Left renal cortex interstitium (tissue), 4 donors: ENCODE measurements at places on chromosomes 16 and 17.

DNA sequence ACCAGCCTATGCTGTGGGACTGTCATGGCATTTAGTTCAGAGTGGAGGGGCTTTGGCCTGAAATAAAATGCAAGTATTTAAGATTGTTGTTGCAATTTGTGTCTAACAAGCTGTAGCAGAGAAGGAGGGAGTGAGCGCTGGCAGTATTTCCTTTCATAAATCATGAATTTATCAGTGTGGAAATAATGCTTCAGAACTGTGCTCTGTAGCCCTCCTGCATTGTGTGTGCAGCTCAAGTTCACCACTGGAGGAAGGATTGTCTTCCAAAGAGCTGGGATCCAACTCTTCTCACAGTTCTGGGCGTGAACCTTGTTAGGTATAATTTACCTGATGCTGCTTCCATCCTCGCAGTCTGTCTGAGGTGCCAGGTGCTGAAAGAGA is 15.1 kb downstream of the SNX11 start:
- DNase-seq, result no peak

DNA sequence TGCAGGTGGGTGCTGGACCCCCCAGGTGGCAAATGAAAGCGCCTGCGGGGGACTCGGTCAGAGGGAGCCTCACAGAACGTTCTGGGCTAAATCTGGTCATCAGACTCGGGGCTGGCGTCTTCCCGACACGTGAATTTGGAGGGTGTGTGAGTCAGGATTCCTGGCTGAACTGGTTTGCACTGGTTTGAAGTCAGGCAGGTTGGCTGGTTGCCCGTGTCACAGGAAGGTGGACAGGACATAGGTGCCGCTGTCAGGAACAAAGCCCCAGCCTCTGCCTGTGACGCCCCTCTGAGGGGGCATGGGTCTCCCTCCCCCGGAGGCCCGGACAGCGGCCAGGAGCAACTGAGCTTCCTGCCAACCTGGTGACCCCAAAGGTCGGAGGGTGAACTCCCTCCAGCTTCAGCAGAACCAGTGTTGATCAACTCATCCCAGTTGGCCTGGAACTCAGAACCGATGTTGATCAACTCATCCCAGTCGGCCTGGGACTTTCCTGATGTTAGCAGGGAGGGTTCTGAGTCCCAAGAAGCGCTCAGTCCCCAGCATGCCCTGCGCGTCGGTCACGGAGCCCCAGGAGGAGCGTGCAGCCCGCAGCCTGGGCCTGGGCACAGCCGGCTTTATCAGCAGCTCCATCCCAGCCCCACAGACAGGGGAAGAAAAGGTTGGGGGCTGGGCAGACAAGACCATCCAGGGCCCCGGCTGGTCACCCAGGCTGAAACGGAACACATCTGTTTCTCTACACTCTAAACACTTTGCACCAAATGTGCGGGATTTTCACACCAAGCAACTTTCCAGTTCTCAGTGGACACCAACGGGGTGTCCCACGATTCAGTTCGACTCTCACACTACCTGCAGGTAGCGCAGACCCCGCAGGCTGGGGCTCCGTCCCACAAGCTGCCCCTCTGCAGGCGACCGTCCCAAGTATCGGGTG is 14.4 kb upstream of the METRNL start:
- no peak for DNase-seq

DNA sequence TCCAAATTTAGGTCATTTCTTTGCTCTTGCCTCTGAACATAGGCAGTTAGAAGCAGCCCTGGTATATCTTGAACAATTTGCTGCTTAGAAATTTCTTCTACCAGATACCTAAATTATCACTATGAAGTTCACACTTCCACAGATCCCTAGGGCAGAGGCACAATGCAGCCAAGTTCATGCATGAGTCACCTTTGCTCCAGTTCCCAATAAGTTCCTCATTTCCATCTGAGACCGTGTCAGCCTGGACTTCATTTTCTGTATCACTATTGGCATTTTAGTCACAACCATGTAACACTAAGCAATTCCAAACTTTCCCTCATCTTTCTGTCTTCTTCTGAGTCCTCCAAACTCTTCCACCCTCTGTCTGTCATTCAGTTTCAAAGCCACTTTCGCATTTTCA is 45.0 kb downstream of the KCNJ16 start:
- DNase-seq, result no peak

DNA sequence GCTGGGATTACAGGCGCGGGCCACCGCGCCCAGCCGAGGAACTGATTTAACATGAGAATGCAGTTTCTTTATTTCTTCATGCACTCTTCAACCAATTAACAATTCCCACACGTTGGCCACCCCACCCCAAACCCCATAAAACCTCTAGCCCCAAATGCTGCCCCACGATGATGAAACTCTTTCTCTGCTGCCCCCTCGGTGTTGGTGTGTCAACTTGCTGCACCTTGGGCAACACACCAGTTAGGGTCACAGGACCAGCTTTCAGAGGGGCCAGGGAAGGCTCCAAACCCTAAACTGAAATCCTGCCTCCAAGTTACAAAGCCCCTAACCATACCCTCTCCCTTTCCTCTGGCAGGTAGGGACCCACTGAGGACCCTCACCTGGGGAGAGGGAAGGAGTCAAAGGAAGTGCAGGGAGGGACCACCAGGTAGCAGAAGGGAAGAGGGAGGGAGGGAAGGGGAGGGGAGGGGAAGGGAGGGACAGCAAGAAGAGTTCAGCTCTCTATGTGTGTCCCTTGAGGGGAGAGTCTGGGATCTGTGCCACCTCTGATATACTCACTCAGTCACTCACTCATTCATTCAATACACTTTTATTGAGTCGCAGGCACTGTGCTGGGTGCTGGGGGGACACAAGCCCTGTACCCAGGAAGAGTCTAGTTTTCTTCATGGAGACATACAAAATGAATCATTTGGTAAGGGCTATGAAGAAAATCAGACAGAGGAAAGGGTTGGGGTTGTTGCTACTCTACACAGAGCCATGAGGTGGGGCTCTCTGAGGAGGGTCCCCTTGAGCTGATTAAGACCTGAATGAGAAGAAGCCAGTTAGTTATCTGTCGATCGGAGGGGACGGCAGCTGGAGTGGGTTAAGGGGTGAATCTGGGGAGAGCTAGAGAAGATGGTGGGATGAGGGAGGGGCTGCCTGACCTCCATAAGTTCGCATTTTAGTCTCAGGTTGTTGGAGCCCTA is 3.9 kb downstream of the PLXDC1 start:
- no peak for DNase-seq

DNA sequence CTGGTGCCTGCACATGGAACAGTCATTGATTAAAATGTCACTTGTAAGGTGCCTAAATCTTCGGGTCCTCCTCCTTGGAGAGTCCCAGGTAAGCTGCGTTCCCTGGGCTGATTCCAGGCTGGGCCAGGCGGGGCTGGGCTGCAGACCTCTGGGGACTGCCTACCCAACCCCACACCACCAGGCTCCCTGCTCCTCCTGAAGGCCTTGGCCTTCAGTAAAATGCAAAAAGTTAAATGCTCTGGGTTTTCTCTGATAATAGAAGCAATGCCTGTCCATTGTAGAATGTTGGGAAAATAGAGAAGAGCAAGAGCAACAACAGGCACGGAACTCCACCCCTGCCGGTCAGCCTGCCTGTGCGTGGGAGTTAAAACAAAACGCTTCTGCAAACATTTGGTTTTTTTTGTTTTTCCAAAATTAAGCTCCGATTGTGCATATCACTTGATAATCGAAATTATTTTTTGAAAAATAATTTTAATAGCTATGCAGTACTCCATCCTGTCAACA is 363.9 kb downstream of the SEC14L1 start:
- no peak for DNase-seq

- DNase-seq, result no peak
Observed at GRCh38 chr16:9670033-9670432, 512.2 kb downstream of the GRIN2A start.
